ACHN (cell line): ENCODE measurements at places on chromosomes 2 and 18.
A peak's percentile ranks its signal among the peaks of the same experiment; 100 is the strongest.

DNA sequence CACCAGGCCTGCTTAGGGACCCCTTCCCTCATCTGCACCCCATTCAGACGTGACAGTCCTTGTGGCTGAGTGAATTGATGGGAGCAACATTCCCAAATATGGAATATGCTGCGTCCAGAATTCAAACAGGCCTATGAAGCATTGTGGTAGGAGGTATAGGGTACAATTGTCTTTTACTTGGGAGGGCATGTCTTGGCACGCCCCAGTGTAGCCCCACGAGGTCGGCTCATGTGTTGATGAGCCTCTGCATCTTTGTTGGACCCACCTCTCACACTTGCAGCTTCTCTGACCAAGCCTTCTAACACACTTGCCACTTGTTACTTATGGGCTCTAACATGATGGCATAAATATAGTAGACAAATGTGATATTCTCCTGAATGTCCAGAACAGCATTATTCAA lies 1.6 kb downstream of the TIMM21 start:
- DNase-seq = no peak

DNA sequence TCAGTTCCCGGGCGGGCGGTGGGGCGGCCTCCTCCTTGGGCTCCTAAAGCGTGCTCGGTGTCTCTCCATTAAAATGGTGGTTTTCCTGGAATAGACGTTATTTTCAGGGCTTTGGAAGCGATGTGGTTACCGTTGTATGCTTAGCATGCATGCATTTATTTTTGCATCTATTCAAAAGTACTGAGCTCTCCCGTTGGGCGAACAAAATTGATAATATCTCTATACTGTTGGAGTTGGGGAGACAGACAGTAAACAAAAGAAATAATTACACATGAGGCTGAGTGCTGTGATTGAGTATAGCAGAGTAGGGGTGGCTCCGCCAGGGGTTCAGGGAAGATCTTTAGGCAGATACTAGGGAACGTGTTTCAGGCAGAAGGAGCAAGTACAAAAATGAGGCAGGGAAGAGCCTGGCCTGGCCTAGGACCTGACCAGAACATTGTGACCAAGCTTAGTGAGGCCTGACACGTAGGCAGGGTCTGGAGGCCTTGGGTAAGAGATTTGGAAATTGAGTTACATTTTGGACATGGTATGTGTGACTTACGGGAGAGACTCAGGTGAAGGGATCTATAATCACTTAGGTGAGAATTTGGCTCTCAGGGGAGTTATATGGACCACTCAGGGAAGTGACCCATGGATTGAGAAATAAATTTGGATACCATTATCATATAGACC lies 674 bp downstream of the NCAPH start:
- DNase-seq = no peak

- peak; percentile 61 for DNase-seq
Observed at GRCh38 chr18:5975111-5976002, 80.0 kb upstream of the TMEM200C start.

DNA sequence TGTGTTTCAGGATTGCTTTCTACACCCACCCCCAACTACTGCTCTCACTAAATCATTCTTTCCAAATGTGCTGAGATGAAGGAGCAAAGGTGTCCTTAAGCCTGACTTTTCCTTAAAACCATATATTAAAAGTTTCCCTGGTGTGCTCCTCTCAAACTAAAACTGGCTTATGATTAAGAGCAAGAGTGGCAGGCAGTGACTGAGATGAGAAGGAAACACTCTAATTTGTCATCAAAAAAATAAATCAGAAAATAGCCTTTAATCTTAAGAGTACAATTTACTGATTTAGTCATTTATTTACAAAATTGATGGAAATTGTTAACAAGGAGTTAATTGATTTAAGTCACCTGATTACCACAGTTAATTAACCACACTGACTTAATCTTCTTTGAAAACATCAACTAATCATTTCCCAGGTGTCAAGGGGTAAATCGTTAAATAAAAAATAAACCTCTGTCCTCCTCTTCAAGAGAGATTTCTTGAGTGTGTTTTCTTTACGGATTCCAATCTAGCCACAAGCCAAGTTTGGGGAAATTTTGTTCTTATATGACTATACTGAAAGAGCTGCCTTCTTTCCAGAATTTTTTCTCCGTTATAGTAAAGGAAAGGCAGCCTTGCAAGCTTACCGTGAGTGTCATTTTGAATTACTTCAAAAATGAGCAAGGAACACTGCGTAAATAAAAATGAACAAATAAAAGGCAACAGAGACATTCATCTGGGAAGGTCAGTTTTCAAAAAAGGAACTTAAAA lies 17.4 kb downstream of the LRP2 start:
- DNase-seq = no peak

- peak; percentile 70 for DNase-seq
Observed at GRCh38 chr2:26299471-26300101, 46.4 kb upstream of the SELENOI start.

DNA sequence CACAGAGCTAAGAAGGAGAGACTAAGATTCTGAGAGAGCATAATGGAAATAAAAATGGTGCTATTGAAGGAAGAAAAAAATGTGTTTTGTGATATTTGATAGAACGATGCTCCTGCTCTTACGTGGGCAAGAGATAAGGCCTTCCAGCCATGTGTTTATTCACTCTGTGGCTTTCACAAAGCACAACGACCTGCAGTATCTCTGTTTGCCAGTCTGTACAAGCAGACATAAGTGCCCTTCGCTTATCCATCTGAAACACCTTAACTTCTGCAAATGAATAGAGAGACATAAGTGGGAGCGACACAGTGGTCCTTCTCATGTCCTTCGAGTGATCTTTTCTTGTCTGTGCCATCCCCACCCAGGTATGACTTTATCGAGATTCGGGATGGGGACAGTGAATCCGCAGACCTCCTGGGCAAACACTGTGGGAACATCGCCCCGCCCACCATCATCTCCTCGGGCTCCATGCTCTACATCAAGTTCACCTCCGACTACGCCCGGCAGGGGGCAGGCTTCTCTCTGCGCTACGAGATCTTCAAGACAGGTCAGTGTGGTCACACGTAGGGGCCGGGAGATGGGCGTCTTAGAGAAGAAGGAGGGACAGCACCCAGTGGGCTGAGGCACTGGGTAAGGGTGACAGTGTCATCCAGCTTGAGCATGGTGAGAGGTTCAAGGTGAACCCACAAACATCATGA lies 33.7 kb downstream of the NRP2 start:
- no peak for DNase-seq

DNA sequence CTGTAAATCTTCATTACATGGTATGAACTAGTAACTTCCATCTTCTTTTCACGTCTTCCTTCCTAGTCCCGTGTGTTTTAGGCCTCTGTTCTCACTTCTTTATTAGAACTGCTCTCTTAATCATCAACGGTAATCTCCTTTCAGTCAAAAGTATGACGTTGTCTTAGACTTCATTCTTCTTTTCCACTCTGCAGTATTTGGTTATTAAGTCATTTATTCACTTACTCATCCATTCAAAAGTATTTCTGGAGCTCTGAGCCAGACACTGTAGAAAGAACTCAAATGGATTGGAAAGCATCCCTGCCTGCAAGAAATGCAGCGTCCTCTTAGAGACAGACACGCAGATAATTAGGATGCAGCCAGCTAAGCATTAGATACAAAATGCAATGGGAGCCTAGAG lies 494.6 kb upstream of the NRP2 start:
- no peak for DNase-seq

- DNase-seq = no peak
Observed at GRCh38 chr2:201436141-201436540, 15.1 kb downstream of the TRAK2 start.

- DNase-seq = no peak
Observed at GRCh38 chr2:218387369-218388194, 5.5 kb downstream of the SLC11A1 start.

DNA sequence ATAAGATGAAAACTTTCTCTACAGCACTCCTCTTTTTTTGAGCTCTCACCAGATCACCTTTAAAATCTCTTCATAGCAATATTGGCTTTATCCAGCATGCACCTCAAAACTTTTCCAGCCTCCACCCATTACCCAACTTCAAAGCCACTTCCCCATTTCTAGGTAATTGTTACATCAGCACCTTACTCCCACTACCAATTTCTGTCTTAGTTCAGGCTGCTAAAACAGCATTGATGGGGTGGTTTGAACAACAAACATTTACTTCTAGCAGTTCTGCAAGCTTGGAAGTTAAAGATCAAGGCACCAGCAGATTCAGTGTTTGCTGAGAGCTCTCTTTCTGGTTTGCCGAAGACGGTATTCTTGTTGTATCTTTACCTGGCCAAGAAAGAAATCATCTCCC lies 114.0 kb upstream of the SLC39A10 start:
- DNase-seq = no peak

DNA sequence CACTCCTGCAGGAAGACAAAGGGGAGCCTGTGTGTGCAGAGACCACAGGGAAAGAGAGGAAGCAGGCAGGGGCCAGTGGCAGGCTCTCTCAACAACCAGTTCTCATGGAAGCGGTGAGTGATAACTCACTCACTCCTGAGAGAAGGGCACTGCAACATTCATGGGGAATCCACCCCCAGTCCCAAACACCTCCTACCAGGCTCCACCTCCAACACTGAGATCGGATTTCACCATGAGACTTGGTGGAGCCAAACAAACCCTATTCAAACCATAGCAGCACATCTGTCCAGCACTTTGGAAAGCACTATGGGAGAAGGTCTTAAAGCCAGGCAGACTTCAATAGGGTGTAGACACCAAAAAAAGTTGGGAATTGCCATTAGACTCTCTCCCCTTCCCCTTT lies 345.7 kb upstream of the SPRED2 start:
- no peak for DNase-seq

- DNase-seq = peak; percentile 74
Observed at GRCh38 chr2:151560289-151560688, 150.6 kb downstream of the RIF1 start.

DNA sequence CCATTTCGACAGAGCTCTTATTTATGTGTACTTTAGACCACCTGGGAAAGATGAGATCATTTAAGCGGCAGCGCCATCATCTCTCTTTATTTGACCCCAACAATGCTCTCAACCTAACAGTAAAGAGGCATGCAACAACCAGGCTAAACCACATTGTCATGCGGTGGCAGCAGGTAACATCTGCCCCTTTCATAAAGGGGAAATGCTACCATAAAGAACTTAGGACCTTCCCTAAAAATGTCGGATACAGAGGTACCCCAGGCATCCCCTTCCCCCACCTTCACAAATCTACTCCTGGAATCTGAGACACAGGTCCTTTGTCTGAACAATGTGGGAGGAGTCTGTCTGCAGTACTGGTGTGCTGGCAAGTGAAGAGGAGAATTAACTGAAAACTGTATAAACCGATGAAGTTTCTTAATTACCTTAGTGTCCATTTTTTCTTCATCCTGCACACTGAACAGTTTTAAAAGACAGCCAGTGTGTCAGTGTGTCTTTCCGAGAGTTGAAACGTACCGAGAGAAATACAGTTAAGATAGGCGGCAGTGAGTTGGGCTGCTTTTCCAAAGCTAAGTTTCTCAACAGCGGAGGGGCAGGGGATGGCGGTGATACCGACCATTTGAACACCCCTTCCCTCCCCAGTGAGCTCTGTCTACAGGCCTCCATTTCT lies 1.9 kb downstream of the MEX3C start:
- peak; percentile 30 for DNase-seq
